ENCODE measurements at places on chromosomes 16 and 17.

DNA sequence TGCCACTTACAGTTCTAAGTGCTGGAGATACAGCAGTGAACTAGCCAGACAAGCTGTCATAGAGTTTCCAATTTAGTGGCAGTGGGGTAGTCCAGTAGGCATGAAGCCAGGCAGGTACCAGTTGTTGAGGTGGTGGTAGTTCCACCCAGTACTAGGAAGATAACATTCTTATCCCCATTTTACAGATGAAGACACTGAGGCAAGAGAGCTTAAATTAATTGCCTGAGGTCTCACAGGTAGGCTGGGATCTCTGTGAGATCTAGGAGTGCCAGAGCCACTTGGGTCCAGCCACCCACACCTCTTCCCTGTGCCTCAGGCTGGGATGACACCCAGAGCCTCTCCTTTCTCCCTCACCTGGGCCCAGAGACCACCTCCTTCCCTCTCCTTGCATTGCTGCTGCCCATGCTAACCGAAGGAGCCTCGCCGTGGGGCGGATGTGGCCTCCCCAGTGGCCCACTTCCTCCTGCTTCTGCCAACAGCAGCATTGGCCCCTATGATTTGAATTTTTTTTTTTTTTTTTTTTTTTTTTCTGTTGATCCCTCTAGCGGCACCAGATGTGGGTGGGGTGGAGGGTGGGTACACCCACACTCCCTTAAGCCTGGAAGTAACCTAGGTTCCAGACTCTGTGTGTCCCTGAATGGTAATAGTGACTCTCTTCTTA lies 114.0 kb downstream of the PRKCB start:
- DNase-seq, result peak; percentile 13

DNA sequence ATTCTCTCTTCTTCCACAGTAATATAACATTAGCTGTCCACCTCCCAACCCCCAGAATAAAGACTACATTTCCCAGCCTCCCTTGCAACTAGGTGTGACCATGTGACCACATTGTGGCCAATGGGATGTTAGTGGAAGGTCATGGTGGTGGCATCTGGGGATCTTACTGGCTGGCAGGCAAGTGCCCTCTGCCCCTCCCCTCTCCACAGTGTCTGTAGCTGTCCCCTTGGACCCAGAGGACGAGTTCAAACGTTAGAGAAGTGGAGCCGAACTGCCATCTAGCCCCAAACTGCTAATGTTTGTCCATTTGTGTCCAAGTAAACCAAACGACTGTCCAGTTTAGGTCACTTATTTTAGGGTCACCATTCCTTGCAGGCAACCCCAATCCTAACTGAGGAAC lies 26.6 kb upstream of the KCNG4 start:
- no peak for DNase-seq

GRCh38 chr17:29086628-29087332 lies 43.8 kb downstream of the PIPOX start:
- no peak for DNase-seq

DNA sequence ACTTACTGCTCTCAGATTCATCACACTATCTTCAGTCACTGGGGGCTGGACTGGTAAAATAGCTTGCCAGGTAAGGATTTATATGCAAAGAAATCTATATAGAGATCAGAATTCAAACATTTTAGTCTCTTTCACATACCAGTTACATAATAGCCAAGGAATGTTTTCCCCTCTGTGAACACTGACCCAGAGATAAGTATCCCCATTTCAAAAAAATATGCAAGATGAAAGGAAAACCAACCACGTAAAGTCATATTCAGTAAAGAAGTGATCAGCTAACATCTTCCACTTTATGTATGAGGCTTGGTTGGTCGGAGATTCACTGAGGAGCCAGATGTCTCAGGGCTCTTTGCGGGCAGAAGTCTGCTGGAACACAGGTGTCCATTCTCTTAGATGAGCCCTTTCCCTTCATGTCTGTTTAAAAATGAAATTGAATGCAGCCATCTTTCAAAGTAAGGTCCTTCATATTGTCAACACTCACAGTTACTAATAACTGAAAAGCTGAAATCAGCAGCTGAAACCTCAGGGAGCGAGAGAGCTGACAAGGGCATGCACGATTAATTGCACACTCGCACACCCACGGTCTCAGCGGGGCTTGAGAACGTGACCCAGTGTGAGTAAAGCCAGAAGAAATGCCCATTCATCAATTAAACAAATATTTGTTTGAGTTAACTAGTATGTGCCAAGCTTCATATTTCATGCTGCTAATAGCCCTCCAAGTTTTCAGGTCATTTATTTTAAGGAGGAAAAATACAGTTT lies 161.2 kb downstream of the MRTFB start:
- DNase-seq, result no peak

- DNase-seq, result no peak
Observed at GRCh38 chr16:52251495-52251894, 295.4 kb downstream of the TOX3 start.

DNA sequence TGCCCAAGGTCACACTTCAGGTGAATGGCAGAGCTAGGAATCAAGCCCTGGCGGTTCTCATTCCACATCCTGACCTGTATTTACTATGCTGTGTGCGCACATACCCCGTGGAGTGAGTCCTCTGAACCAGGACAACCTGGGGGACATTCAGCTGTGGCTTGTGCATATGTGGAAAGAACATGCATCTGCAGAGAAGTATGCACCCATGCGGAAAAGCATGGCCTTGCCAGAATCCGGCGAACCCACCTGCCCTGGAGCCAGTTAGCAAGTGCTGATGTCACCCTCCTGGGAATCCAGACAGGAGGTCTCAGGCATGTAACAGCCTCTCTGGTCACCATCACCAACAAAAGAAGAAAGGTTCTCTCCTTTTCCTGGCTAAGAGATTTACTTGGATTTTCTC lies 1.9 kb downstream of the RASL10B start:
- no peak for DNase-seq

GRCh38 chr17:6427279-6427781 lies 7.6 kb downstream of the AIPL1 start:
- no peak for DNase-seq

DNA sequence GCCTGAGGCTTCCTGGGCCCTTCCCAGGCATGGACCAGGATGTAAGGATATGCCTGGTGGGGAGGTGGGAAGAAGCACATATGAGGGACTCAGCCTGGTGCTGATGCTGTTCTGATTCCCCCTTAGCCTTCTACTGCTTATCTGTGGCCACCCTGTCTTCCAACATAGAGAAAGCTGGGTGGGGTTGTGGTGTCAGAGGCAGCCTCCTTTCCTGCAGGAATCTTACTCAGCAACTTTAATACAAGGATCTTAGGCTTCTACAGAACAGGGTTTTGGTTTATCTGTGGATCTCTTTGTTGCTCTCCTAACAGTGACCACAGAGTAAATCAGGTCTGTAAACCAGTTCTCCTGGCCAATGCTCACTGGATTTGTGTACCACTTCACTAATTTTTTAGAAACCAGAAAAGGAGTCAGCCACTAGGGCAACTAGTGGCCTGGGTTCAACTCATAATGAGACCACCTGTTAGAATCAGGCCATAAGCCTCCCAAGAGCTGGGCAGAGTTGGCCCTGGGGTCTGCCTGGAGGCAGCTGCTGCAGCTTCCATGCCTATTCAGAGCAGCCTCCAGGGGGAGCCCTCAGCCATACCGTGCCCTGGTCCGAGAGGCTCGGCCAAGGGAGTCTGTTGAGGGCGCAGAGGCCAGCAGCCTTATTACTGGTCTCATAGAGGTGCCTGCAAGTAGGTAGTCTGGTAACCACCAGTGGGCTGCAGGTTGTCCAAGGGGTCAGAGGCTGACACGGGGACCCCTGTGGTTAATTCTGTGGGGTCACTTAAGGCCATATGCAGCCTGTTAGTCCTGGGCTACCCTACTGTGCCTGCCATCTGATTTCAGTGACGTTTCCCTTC lies 7.1 kb downstream of the HAS3 start:
- DNase-seq, result peak; percentile 26

All from stimulated activated CD8-positive, alpha-beta memory T cell treated with anti-CD3 and anti-CD28 coated beads, Interleukin-15, amount 100 ng/mL, for 24 hours (primary cell).